ENCODE measurements at places on chromosomes 12 and 14.

GRCh38 chr14:58814466-58814865 lies 176.7 kb downstream of the DACT1 start:
- no peak for DNase-seq

- no peak for DNase-seq
Measured at GRCh38 chr12:106387848-106388377, 30.4 kb downstream of the POLR3B start.

GRCh38 chr12:108150436-108150835 lies 21.3 kb downstream of the WSCD2 start:
- DNase-seq, result no peak

GRCh38 chr14:71541271-71541670 lies 391.0 kb upstream of the RGS6 start:
- no peak for DNase-seq

GRCh38 chr14:82224610-82225009 lies 691.0 kb upstream of the SEL1L start:
- DNase-seq, result no peak

DNA sequence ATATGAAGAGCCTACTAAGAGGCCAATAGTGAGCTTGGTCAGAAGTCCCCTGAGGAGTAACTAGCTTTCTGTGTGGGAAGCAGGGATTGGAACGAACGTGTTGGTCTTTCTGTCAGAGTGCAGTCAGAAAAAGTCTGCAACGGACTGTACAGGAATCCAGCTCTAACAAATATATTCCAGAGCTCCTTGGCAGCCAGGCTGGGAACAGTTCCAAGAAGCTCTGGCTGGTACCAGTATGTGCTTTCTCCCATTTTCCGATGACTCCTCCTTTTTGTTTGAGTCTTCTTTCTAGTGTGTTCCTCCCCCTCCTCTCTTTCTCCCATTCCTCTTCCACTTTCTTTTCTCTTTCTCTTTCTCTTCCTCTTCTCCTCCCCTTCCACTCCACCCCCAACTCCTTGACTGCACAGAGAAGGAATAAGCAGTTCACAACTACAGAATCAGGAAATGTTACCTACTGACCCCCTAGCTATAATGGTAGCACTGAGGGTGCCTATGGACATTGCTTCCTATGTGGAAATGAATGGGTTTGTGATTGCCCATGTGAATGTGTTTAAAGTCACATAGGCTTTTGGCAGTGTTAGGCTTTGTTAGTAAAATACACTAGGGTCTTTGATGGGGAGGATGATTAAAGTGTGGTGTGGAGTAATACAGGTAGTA lies 59.9 kb downstream of the TTLL5 start:
- no peak for DNase-seq

DNA sequence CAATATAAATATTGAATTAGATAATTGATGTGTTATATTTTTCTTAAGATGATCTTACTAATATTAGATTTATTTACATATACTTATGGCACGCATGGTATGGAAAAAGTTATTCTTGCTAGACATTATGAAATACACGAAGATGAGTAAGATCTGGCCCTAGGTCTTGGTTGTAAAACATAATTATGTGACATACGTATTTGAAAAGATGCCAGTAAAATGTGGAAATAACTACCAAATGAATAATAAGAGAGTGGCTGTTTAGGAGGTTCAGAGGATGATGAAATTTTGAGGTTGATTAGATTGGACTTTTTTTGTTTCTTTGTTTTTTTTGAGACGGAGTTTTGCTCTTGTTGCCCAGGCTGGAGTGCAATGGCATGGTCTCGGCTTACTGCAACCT lies 41.3 kb downstream of the FANCM start:
- DNase-seq, result no peak

DNA sequence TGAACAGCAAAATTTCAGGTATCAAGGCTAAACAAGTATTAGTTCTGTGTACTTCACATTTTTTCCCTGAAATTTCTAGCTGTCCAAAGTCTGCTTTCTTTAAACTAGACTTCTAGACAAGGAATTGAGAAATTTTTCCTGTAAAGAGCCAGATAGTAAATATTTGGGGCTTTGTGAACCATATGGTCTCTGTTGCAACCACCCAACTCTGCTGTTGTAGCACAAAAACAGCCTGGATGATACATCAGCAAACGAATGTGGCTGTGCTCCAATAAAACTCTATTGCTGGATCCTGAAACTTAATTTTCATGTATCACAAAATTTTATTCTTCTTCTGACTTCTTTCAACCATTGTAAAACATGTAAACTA lies 96.0 kb upstream of the SLC38A4 start:
- no peak for DNase-seq

DNA sequence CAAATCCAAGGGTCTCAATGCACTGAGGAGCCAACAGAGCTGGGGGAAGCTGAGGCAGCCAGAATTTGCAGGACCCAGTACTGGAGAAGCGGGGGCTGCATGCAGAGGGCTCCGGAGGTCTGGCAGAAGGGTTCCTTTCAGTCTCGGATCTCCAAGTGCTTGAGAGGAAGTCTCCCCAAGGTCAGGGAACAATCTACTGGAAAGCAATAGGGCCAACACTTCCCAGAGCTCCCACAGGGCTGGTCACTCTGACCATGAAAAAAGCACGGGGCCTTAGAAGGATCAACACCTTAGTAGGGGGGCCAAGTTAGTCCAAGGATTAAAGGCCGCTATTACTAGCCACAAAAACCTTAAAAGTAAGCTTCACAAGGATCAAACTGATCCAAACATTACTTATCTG lies 31.7 kb downstream of the SPPL3 start:
- DNase-seq, result no peak

DNA sequence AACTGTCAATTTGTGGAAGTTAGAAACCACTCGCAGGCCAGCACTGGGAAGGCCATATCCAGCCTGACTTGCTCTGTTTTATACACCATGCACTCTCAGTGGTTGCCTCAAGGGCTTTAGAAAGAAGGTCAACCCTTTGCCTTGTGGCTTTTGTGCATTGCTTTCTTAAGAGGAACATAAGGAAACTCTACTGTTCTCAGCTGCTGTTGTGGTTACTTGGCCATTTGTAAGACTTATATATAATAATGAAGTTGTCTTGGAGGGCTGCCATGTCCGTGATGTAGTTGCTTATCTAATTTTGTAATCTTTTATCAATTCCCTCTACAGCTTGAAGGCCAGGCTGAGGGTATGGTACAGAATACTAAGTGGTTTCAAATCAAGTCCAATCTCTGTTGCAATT lies 637.8 kb downstream of the DIO2 start:
- no peak for DNase-seq

- no peak for DNase-seq
Measured at GRCh38 chr12:55702861-55703260, 4.8 kb downstream of the ITGA7 start.

- no peak for DNase-seq
Measured at GRCh38 chr14:93049867-93050331, 65.8 kb downstream of the ITPK1 start.

DNA sequence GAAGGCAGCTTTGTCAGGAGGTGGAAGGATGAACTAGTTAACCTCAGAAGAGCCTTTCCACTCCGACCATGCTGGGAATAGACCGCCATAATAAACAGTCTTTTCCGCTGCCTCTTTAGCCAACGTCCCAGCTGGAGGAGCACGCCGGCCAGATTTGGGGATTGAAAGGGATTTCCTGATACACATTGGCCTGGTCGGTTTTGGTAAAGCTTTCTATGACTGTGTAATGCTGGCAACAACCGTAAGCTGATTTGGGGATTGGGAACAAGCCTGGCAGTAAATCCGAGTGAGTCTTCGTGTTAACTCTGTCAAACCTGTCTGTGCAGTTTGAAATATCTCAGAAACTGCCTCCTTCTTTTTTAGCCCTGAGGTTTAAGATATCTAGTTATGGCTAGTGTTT lies 87.0 kb downstream of the DAD1 start:
- DNase-seq, result no peak

DNA sequence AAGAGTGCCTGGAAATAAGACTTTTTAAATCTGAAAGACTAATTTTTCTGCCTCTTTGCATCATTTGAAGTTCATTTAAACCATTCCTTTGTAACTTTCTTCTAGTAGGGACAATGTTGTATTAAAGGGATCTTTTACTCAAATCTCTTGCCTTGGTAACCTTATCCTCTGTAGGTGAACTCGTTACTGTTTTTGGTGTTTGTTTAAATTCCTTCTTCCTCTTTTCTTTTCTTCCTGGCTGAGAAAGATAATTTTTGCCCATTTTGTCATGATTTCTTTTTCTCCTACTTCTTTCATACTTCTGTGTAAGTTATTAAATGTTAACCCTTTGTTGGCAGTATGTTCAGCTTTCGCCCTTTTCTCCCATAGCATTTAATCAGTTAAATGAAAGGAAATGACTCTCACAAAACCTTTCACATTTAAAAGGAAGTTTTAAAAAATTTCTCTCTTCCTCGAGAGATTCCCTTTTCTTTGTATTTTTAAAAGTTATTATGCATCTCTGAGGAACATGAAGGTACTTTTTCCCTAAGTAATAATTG lies 10.3 kb downstream of the VEZT start:
- no peak for DNase-seq

GRCh38 chr14:91094772-91095171 lies 19.1 kb upstream of the DGLUCY start:
- DNase-seq, result no peak

GRCh38 chr12:39369756-39370155 lies 73.2 kb downstream of the KIF21A start:
- no peak for DNase-seq

- no peak for DNase-seq
Measured at GRCh38 chr12:119399301-119399700, 64.8 kb downstream of the CCDC60 start.

DNA sequence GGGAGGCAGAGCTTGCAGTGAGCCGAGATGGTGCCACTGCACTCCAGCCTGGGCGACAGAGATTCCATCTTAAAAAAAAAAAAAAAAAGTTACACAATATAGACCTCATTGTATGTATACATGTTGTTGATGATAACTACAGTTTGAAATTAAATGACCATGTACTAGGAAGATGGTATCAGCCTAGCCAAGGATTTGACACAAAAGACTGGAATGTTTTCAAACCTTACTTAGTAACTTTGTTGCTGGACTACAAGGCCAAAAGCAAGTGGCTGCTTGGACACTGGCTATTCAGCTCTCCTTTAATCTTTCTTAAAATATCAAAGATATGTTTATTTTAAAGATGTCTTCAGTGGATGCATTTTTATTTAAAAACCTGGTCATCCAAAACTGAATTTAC lies 18.9 kb upstream of the NUDT4 start:
- no peak for DNase-seq

DNA sequence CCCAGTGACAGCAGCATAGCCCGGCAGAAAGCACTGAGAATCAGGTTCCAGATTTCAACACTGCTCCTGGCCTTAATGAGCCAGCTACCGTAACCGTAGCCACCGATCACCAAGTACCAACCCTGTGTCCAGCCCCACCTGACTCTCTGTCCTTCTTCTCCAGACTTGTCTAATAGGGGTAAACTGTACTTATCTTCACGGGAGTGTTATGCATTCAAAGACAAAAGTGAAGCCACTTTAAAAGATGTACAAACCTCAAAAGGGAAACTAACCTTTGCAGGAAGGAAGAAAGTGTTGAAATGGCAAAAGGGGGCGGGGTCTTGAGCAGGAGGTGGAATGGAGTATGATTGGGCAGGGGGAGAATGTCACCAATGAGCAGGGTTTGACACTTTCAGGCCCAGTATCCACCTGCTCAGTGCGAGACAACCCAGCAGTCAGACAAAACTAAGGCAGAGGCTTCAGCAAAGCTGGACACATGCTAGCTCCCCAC lies 226.1 kb downstream of the CHST11 start:
- DNase-seq, result peak; percentile 56

Measured in activated CD4-positive, CD25-positive, alpha-beta regulatory T cell treated with anti-CD3 and anti-CD28 coated beads, Interleukin-2, amount 50 U/mL, for 16 hours (primary cell).